ENCODE measurements at places on chromosomes 12 and 14.
A peak's percentile ranks its signal among the peaks of the same experiment; 100 is the strongest.

DNA sequence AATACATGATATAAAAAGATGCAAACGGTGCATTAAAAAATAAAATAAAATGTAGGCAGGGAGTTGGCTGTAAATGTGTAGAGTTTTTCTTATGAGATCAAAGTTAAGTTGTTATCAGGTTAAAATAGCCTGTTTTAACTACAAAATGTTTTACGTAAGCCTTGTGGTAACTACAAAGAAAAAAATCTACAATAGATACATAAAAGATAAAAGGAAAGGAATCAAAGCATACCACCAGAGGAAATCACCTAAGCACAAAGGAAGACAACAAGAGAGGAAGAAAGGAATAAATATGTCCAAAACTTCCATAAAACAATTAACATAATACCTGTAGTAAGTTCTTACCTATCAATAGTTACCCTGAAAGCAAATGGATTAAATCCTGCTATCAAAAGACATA is 12.2 kb downstream of the NELL2 start:
- no peak for DNase-seq

DNA sequence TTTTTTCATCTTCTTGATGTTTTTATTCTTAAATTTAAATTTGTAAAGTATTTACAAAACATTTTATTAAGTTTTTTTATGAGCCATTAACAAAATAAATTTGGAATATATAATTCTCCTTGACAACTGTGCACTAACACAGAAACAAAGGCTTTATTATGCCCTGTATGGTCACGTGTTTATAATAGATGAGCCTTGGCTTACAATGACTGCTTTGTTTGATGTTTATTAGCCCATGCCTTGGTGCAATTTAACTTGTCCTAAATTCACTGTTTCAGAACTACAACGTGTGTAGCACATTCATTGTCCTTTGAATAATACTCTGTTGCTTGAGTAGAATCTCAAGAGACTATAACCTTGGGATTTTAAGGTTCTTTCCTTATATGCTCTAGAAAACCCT is 59.8 kb downstream of the CNTN1 start:
- DNase-seq, result no peak

DNA sequence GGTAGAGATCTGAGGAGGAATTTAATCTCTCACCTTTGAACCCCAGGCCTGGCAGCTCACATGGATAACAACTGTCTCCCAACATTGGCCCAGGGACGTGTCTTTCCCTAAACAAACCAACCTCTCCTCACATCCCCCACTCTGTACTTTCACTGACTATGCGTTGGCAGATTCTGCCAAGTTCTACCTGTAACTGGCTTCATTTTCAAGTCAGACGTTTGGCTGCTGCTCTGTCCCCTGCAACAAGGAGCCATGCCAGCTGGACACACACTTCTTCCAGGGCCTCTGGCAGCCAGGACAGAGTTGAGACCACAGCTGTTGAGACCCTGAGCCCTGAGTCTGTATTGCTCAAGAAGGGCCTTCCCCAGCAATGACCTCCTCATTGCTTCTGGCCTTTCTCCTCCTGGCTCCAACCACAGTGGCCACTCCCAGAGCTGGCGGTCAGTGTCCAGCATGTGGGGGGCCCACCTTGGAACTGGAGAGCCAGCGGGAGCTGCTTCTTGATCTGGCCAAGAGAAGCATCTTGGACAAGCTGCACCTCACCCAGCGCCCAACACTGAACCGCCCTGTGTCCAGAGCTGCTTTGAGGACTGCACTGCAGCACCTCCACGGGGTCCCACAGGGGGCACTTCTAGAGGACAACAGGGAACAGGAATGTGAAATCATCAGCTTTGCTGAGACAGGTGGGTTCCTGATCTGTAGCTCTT is at the start of gene INHBC:
INHBC (plus strand) TSS at position 268 of the 707 bp plus-strand sequence; CDS start at position 371, 103 bp downstream.
- no peak for DNase-seq

DNA sequence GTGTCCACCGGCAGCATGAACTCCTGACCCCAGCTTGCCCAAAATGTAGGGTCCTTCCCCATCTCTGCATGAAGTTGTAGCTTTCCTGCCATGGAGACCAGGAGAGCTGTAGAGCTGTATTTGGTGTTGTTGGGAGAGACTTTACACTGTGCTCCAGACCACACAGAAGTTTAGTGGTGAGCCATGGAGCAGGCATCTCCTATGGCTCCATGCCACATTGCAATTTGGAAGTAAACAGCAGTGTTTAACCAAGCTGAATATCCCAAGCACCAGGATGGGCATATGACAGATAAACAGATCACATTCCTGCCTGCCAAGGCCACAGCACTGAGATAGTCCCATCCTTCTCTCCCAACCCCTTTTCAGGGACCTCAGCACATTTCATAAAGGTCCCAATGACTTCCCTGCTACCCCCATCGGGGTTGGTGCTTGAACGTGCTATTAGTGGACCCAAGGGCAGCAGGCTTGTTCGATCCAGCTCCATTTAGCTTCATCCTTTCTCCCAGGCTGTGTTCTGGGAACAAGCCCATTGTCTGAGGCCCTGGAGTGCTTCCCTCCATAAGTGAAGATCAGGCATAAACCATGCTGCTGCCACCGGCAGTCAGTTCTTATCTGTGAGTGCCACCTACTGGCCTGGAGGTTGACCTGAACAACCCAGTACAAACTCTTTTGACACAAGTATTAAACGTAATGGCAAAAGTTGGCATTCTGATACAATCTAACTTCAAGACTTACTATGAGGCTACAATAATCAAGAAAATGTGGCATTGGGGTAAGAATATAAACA is 172.3 kb upstream of the ATXN7L3B start:
- no peak for DNase-seq

DNA sequence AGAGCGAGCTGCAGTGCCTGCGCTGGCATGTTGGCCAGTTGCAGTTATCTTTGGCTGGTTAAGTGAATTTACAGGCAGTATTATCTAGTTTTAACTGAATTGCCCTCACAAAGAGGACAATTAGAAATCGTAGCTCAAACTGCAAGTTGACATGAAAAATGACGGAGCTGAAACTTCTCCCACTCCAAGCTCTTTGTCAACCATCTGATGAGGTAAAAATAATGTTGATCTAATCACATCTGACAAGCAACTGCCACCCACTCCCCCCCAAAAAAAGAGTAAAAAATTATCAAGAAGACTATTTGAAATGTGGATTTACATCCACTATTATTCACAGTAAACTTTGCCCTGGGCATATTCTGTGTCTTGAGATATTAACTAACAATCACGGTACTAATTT is 84.7 kb upstream of the VASH1 start:
- DNase-seq, result no peak

- no peak for DNase-seq
Measured at GRCh38 chr12:66405395-66405794, 103.1 kb downstream of the HELB start.

GRCh38 chr14:56963381-56963780 is 153.1 kb upstream of the OTX2 start:
- no peak for DNase-seq

- peak; percentile 67 for DNase-seq
Measured at GRCh38 chr12:110577864-110578693, 5.0 kb downstream of the PPTC7 start.

DNA sequence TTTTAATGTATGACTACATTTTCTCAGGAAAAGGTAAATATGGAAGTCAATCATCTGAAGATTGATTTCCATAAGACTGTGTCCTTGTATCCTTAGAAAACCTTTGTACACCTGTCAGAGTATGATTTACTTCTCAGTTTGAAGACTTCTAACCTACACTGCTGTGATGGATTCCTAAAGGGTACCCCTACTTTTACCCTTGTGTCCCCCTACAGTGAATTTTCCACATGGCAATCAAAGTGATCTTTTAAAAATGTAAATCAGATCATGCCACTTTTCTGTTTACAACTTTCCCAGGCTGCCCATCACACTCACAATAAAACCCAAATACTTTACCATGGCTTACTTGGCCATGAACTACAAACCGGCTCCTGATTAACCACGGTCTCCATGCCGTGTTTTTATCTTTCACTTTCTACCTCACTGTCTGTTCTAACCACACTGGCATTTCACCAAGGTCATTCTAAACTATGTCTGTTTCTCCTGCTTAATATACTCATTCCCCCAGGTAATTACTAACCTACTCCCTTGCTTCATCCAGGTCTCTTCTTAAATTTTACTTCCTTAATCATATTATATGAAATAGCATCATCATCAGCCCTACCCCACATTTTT is 8.1 kb downstream of the DNAI7 start:
- DNase-seq, result no peak

DNA sequence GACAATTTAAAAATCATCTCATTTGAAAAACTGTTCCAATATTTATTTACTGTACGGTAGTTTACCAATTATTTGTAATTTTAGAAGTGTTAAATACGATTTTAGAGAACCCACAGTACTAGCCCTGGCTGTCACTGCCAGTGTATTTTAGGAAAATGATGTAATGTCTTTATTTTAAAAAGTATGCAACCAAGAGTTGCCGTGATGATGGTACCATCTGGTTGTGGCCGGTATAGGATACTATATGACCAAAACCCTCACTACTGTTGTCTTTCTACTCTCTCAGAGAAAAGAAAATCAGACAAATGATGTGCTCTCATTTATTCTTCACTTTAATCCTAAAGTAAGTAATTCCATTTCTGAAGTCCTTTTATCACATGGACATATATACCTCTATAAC is 395.0 kb downstream of the FOXG1 start:
- DNase-seq, result no peak

DNA sequence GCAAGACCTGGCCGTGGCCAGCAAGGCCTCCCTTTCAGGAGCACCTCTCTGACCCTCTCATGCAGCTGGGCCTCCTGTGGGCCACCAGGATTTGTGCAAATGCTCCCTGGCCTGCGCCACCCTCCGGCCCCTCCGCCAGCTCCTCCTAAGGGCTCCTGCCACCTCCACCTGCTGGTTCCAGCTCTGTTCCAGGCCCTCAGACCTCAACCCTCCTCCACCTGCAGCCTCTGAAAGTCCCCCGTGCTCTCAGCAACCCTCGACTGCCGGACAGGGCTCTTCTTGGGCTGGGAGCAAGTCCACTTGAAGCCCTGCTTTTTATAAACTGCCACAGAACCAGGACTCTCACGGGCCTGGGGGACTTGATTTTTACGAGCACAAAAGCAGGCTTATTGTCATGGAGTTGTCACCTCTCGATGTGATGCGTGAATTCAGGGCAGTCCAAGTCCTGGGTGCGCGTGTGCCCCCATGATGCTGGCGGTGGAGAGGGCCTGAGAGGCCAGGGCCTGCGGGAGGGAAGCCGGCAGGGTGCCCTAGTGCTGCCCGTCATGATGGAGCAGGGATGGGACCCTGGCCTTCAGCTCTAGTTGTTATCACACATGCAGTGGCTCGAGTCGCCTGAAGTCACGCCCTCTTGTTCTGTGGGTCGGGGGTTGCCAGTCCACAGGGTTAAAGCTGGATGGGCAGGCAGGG is 9.1 kb downstream of the TEDC1 start:
- DNase-seq, result no peak

DNA sequence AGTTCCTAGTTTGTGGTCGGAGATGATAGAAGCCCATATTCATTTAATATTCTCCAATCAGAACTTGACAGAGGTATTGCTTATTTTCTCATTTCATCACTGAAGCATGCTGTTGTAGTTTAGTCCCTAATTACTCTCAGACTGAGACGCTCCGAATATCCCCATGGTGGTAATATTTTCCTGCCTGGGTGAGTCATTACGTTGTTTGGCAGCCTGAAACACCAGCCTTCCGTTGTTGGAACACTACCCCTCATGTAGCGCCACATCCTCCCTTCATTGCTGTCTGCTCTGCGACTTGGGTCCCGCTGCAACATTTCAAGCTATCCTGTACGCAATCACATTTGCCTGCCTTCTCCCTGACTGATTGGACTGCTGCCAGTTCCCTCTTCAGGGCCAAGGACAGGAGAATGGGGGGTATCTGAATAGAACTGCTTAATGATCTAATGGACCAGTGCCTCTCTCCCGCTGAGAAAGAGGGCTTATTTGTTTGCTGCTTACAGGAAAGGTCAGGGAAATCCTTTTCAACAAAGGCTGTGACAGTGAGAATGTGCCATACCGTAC is 369.1 kb downstream of the NPAS3 start:
- DNase-seq, result no peak

DNA sequence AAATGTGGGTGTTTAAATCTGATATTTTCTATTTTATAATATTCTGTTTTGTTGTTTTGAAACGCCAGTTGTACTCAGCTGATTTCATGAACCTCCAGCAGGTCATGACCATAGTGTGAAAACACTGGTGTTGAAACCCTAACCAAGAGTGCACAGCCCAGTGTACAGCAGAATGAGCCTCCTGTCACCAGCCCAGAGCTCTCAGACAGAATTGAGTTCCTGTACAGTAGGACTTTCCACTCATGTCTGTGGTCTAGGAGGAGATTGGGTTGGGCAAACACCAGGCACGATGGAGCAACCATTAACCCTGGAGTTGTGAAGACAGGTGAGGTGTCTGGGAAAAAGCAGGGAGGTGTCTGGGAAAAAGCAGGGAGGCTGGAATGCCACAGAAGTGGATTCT is 908.8 kb downstream of the VRK1 start:
- DNase-seq, result no peak

GRCh38 chr12:117072736-117073490 is 26.3 kb downstream of the TESC start:
- DNase-seq, result no peak

DNA sequence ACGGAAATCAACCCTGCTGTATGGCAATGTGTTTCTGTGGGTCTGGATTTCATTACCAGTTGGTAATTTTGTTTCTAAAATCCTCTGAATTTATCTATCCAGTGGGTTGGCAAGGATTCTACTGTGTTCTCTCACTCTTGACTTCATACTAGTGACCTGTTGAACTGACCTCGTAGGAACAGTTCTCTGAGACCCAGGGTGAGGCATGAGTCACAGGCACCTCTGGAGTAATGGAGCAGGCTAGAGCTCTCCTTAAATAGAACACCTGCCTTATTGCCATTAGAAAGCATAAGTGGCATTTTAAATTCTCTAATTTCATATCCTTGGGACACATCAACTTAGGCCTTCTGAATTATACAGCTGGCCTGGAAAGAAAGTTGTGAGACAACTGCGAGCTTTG is 258.3 kb upstream of the NAV3 start:
- no peak for DNase-seq

DNA sequence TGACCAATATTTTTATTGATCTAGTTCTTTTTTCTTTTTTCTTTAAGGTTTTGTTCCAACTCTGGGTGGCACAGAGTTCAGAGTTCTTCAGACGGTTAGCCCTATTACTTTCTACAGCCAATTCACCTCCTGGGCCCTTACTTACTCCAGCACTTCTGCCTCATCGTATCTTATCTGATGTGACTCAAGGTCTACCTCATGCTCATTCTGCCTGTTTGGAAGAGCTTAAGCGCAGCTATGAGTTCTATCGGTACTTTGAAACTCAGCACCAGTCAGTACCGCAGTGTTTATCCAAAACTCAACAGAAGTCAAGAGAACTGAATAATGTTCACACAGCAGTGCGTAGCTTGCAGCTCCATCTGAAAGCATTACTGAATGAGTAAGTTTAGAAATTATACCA is 64.7 kb downstream of the VEZT start:
- no peak for DNase-seq

GRCh38 chr12:77537663-77538062 is 293.0 kb upstream of the NAV3 start:
- DNase-seq, result no peak

DNA sequence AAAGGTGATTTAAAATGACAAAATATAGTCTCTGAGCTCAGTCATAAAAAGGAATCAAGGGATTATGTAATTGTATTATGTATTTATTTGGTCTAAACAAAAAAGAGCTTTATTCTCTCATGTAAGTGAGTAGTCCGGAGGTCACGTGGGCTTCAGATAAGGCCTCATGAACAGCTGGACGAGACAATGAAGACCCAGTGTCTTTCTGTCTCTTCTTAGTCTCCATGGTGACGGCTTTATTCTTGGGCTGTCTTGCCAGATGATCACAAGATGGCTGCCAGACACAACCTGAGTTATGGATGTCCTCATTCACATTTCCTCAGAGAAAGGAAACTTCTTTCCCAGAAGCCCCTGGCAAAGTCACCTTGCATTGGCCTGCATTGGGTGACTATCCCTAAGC is 98.6 kb downstream of the ARF6 start:
- no peak for DNase-seq
